RCC 7860 (cell line): ENCODE measurements at places on chromosomes 2 and 18.

- DNase-seq: no peak
Observed at GRCh38 chr18:58098706-58099105, 54.7 kb downstream of the NEDD4L start.

DNA sequence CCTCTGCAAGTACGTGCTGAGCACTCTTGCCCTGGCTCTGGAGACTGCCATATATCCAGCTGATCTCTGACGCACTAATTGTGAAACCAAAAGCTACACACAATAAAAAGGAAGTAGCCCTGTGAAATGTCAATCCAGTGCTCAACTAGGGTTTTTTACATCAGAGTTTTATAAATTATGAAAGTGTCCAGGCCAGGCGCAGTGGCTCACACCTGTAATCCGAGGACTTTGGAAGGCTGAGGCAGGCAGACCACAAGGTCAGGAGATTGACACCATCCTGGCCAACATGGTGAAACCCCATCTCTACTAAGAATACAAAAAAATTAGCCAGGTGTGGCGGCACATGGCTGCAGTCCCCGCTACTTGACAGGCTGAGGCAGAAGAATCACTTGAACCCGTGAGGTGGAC is 24.5 kb upstream of the PEX13 start:
- no peak for DNase-seq

GRCh38 chr2:7900593-7900992 is 781.3 kb upstream of the ID2 start:
- DNase-seq: no peak

GRCh38 chr2:83172841-83173240 is 1286.2 kb downstream of the SUCLG1 start:
- no peak for DNase-seq

- DNase-seq: no peak
Observed at GRCh38 chr18:40902436-40902835, 1052.6 kb upstream of the PIK3C3 start.

- no peak for DNase-seq
Observed at GRCh38 chr2:127110985-127111384, 4.0 kb upstream of the BIN1 start.

GRCh38 chr2:65228263-65228750 is 676 bp downstream of the ACTR2 start:
- peak; percentile 47 for DNase-seq

- no peak for DNase-seq
Observed at GRCh38 chr18:78859686-78860085, 119.9 kb upstream of the SALL3 start.

DNA sequence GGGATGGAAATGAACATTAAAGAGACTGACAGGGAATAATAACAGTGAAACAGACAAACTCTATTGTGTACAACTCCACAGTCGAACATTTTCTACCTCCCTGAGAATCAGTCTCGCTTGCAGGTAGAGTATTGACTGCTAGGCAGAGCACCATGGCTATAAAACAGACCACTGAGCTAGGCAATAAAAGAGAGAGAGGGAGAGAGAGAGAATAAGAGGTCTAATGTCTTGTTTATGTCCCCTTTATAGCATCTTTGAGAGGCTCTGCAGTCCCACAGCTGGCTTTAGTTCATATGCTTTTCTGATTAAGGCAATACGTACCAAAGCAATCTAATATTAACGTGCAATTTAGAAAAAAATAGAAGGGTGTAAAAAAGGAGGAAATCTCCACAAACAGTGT is 652.6 kb downstream of the NRXN1 start:
- DNase-seq: no peak

- peak; percentile 91 for DNase-seq
Observed at GRCh38 chr2:143901185-143901842, 618.6 kb downstream of the ZEB2 start.

DNA sequence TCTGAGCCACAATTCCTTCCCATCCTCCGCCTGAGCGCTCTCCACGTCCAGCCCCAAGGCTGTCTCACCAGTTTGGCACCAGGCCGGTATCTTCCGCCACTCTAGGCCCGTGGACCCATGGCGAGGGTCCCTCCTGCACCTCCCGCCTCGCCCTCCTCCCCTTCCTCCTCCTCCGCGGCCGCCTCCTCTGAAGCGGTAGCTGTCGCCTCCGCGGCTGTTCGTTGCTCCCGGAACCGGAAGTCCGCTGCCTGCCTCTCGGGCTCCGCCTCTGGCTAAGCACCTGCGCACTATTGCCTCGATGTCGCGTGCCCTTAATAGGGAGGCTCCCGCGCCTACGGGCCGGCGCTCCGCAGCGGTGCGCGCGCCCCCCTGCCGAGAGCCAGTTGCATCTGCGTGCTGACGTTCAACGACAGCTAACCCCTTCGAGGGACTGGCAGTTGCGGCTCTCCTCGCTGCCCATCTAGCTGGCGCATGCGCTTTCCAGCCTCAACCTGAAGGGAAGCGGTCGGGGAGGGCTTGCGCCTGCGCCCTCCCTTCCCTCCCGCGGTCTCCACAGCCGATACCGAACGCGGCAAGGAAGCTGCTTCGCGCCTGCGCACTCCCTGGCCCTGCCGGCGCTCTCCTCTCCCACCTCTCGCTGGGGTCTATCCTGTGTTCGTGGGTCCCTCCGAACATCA is at the start of gene MBD1:
Gene MBD1 (minus strand): TSS at position 229 of the 677 bp plus-strand sequence. CDS start 1,531 bp downstream, outside the sequence.
- peak; percentile 91 for DNase-seq

GRCh38 chr18:43863180-43863579 is 585.9 kb upstream of the SYT4 start:
- DNase-seq: no peak

- no peak for DNase-seq
Observed at GRCh38 chr18:54825601-54826344, 2.5 kb upstream of the RAB27B start.

DNA sequence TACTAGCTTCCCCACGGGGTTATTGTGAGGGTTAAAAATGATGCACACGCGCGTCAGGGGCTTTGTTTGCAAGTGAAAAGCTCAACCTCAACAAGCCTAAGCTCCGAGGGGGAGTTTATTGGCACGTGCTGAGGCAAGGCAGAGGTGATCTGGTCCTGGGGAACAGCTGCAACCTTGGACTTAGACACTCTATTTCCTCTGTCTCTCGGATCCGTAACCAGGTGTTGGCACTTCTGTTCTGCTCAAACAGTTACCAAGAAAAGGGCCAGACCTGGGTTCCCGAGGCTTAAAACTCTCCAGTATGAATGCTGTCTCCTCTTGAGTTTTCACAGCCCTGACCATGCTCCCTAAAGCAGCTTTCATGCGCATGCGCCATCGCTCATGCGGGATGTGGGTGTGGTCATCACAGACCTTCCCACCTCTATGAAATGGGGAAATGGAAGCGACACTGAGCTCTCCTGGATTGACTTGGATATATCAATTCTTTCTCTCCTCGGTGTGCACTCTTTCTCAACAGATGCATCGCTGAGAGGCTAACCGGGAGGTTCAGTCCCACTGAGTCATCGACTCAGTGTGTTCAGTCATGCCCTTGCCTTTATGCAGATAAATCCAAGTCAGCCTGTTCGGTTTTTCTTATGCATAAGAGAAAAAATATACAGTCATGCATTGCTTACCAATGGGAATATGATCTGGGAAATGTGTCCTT is 19.9 kb upstream of the RAB31 start:
- DNase-seq: no peak

DNA sequence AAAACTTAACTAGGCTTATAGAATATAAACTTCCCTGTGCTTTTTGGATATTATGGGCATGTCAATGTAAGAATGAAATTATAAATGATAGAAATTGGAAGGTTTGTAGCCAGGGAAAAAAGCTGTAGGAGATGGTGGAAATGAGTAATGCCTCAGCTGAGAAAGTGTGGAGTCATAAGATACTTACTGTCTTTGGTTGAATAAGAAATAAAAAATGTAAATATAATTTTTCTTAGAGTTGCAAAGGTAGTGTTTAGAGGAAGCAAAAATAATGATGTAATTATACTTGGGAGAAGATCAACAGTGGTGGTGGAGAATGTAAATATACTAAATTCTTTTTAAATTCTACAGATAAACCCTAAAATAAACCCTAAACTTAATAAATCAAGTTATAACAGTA is 26.2 kb upstream of the RND3 start:
- DNase-seq: no peak

DNA sequence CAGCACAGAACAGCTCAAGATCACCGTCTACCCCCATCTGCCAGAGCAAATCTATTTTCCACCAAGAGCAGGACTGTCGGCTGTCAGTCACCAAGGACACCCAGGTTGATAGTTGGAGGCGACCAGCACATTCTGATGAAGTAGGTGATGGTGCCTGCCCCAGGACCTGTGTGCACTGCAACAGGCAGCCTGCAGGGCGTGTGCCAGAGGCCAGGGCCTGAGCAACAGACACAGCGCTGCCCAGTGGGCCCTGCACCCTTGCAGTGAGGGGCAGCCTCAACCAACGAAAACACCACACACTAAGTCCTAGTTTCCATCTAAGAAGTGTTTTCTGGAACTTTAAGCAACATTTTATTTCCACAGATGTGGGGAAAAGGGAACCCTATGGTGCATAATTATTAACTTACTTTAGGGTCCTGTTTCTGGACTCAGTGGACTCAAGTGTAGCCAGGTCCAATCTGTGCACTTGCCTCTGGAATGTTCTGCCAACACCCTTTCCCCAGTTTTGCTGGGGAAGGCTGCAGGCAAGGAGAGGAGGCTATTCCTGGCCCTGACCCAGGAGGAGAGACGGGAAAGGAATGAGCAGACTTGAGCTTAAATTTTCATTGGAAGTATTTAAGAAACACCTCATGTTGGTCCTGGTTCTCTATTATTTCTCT is 61.5 kb downstream of the ADNP2 start:
- no peak for DNase-seq

DNA sequence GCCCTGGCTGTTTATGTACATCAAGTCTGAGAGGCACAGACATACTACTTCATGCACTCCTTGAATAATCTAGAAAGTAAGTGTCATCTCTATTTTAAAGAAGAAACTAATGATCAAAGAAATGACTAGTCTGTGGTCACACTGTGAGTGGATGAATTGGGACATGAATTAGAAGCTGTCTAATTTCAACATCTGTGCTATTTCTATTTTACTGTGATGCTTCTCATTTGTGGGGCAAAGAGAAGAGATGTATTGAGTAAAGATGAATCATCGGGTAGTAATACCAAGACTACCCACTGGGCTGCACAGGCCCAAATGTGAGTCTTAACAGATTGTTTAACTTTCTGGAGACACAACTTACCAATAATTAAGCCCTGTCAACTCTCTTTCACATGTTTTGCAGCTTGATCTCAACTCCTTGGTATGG is 42.4 kb upstream of the MTIF2 start:
- DNase-seq: peak; percentile 12

GRCh38 chr2:64626963-64627760 is 26.6 kb downstream of the SERTAD2 start:
- DNase-seq: no peak

DNA sequence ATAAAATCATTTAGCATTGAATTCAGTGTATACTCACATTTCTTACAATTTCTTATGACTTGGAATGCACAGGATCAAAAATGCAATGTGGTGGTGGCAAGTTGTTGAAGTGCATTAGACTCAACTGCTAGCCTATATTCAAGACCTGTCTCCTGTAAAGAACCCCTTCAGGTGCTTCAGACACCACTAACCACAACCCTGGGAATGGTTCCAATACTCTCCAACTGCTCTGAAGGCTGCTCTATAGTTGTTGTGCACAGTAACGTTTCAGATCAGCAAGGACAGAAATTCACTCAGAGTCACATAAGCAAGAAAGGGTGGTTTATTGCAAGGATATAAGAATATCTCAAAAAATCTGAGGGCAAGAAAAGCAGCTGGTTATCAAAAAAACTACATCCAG is 6.5 kb downstream of the GKN1 start:
- DNase-seq: no peak

GRCh38 chr2:69163109-69163508 is 150.1 kb downstream of the ANTXR1 start:
- DNase-seq: peak; percentile 84

DNA sequence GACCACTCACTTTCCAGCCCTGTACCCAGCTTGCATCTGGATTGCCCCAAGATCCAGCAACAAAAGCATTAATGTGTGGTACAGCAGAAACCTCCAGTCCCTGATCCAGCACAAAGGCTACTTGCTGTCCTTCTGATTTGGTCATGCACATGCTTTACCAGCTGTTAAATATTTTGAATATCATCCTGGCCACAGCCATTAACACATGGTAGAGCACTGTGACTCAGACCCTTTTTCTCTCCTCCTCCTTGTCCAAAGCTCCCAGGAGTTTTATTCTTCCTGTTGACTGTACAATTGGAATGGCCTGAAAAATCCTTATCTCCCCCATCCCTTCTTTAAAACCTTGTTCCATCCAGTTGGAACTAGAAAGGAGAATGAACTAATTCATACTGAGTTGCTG is 419.7 kb upstream of the TNP1 start:
- DNase-seq: peak; percentile 82

DNA sequence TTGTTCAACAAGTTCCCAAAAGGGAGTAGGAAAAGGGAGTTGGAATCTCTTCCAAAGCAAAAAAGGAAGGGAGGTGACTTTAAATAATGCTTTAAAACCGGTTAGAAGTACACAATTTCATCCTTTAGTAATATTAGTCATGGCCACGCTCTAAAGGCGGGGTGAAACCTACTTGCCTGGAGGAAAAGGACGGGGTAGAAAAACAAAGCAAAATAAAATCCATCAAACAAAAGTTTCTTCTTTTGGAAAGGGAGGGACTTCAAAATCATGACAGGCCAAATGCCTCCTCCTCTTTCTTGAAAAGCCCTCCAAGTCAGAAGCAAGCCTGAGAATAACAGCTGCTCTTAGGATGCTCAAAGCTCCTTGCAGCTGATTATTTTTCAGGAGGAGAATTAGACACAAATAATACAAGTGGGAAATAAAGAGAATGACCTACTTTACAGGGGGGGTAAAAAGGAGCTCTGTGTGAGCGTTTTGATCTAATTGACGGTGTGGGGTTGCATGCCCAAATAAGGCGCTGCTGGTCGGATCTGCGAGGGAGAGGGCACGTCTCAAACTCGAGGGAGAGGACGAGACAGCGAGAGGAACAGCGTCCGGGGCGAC is 1.8 kb upstream of the NPAS2 start:
- DNase-seq: no peak

GRCh38 chr2:88296247-88296646 is 126.1 kb downstream of the THNSL2 start:
- no peak for DNase-seq

GRCh38 chr2:208142925-208143799 is 2.8 kb downstream of the CRYGB start:
- no peak for DNase-seq

GRCh38 chr2:69217333-69218080 is 169.5 kb downstream of the GFPT1 start:
- DNase-seq: no peak

DNA sequence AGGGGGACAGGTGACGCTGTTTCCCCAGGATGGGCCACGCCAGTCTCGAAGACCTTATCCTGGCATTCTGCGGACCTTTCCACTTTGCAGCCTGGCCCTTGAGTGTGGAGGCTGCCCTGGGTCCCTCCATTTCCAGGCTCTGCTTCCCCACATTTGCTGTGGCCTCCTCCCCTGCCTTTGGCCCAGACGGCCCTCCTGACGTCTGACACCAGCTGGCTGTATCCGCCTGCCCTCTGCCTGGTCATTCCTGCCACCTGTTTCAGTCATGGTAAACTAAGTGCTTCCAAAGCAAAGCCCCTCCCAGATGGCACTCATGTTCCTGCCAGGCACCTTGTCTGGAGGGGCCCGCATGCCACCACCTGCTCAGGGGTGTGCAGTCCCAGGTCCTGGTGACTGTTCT is 95.1 kb downstream of the ASB1 start:
- DNase-seq: no peak

GRCh38 chr2:79640001-79640400 is 127.2 kb downstream of the CTNNA2 start:
- no peak for DNase-seq

- no peak for DNase-seq
Observed at GRCh38 chr2:71503837-71504236, 50.5 kb downstream of the DYSF start.
